ENCODE measurements at places on chromosomes 16 and 17.

GRCh38 chr16:17106243-17106791 lies 364.4 kb downstream of the XYLT1 start:
- no peak for DNase-seq

GRCh38 chr16:56935201-56935600 lies 3.3 kb downstream of the HERPUD1 start:
- no peak for DNase-seq

DNA sequence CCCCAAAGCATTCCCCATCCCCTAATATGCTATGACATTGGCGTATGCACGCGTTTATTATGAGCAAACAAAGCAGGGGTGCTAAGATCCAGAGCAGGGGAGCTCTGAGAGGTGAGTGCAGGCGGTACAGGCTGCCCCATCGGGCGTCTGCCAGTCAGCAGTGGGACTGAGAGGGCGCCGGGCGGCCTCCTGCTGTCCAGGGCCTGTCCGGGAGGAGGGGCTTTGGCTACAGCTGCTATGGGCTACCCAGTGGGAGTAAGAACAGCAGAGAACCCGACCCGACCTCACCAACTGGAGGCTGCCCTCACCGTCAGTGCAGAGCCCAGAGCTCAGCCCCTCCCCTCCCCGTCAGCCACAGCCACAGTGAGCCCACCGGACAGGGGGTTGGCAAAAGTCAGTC lies 18.5 kb upstream of the AATK start:
- no peak for DNase-seq

GRCh38 chr16:31395647-31396046 lies 2.5 kb downstream of the ITGAD start:
- DNase-seq, result no peak

- no peak for DNase-seq
Measured at GRCh38 chr16:54237-54581, 581 bp downstream of the SNRNP25 start.

DNA sequence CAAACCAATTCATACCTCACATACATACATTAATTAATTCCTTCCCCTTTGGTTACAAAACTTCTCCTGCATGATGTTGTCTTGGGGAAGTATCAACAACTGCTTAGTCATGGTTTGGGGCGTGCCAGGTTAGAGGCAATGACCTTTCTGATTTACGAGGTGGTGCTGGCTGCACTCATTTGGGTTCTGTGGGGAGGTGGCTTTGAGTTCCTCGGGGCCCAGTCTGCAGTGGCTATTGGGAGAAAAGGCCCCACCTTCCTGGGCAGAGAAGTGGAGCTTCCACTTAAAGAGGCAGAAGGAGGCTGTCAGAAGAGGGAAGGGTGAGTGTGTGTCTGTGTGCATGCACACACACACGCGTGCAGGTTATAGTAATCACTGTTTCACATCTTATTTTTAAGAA lies 10.2 kb upstream of the ETV4 start:
- DNase-seq, result no peak

DNA sequence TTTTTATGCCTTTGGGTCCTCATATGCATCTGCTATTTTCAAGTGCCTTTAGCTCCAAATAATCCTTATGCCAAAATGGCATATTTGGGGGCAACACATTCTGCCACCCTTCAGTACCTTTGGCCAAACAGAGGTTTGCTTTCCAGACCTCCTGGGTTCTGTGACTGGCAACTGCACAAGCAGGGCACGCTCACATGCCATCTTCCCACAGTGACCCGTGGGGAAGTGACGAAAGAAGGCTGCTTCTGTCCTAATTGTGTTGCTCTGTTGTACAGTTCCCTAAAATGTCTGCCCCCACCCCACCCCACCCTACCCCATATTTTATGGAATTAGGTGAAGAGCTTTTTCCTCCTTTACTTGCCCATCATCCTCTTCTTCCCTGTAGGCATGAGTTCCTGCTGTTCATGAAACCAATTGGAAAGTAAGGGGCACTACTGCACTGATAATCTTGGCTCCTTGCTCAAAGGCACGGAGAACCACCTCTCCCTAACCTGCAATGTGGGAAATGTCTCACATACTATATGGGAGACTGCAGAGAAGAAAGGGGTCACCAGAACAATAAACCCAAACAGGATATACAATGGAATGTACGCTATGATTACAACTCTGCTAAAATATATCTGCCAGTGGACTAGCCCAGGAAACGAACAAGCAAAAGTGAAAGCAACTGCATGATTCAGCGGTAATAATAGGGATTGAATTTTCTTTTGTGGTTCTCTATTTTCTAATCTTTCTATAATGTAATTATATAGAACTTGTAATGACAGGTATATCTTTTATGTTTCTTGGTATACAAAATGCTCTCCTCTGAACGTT lies 3.3 kb upstream of the SLFN12L start:
- DNase-seq, result no peak

GRCh38 chr17:76700617-76701470 lies 9.9 kb downstream of the MXRA7 start:
- no peak for DNase-seq

DNA sequence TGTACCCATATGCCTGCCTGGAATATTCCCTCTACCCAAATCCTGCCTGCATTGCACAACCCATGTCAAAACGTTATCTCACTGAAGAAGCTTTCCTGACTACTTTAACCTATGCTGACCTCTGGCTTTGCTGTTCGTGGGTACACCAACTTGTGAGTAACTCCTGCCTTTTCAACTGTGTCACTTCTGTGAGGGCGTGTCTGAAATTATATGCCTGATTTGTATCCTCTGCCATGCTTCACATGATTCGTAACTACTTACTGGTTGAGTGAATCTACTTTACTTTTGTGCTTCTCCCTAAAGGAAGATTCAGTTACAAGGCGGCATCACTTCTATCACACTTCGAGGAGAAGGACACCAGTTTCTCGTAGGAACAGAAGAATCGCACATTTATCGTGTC lies 33.3 kb upstream of the USP43 start:
- no peak for DNase-seq

GRCh38 chr17:74824961-74825627 lies 34.6 kb downstream of the GRIN2C start:
- no peak for DNase-seq

DNA sequence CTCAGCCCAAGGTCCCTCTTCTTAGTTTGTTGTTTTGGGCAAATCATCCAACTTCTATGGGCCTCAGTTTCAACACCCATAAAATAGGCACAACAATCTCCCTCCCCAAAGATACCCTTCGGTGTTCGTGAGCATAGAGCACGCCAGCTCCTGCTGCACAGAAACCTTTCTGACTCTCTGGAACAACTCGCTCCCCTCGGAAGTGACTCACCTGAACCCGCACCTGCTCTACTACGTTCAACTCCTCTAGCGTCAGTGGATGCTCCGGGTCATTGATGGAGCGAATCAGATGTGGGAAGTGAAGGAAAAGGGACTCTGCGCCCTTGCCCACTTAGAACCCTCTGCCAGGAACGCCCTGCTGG lies 445 bp downstream of the CIAO2B start:
- no peak for DNase-seq

GRCh38 chr17:52899235-52899634 lies 740.7 kb upstream of the CA10 start:
- DNase-seq, result no peak

GRCh38 chr16:10181196-10182162 lies 749 bp downstream of the GRIN2A start:
- DNase-seq, result no peak

GRCh38 chr16:89917773-89918452 lies 749 bp upstream of the MC1R start:
- no peak for DNase-seq

- DNase-seq, result no peak
Measured at GRCh38 chr17:3836551-3836950, 9.5 kb downstream of the NCBP3 start.

GRCh38 chr17:7001318-7001961 lies 5.6 kb downstream of the ALOX12 start:
- DNase-seq, result no peak

DNA sequence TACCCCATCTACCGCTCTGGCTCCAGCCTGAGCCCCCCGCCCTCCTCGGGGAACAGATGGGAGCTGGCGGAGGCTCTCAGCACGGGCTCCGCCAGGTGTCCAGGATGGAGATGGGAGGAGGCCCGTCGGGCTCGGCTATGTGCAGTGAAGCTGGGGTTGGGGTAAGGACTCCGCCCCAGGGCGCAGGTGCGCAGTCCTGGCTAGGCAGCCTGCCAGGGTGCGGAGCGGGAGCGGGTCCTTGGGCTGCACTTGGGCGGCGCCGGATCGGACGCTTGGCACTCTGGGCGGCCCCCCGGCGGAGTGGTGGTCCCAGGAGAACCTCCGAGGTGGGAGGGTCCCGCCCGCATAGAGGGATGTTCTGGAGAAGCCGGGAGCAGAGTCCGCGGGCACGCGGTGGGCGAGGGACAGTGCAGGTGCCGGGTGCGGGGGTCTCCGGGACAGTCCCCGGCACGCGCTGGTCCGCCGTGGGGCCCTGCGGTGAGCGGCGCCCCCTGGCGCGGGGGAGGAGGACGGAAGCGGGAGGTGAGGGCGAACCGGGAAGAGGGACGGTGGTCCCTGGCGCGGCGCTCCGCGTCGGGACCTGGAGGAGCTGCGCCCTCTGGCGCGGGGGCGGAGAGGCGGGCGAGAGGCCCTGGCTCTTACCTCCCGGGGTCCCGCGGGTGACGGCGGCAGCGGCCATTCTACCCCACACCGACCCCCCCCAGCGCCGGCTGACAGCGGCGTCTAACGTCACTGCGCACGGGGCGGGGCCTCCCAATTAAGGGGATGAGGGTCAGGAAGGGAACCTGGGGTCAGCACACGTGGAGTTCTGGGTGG lies at the start of gene CAMTA2:
Gene CAMTA2, minus strand, starts transcription at position 725 of the 816 bp plus-strand sequence. CDS start 1,453 bp downstream, outside the sequence.
- DNase-seq, result no peak

DNA sequence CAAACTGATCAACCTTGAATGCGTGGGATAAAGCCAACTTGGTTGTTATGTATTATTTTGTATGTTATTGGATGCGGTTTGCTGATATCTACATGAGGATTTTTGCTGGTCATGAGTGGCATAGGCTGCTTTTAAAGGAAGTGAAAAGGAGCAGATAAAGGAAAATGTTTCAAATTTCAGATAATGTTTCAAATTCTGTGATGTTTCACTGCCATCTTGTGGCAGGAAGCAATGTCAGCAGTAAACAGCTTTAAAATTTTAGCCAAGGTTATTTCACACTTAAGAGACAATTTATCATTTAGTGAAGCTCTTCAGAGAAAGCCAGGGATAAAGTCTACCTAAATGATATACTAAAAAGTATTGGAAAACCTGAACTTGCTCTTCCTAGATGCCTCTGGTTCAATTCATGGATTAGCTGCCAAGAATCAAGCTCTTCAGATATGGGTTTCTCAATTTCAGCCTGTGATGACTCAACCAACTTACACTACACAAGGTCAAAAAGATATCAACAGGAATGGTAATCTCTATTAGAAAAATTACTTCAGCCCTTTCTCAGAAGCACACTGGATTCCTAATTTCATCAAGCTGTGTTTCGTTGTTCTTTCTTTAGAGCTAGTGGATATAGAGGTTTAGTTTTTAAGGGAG lies 136.0 kb upstream of the C17orf78 start:
- DNase-seq, result no peak

- no peak for DNase-seq
Measured at GRCh38 chr16:14062261-14062660, 8.9 kb upstream of the MRTFB start.

GRCh38 chr16:54174201-54174600 lies 112.4 kb downstream of the IRX3 start:
- no peak for DNase-seq

DNA sequence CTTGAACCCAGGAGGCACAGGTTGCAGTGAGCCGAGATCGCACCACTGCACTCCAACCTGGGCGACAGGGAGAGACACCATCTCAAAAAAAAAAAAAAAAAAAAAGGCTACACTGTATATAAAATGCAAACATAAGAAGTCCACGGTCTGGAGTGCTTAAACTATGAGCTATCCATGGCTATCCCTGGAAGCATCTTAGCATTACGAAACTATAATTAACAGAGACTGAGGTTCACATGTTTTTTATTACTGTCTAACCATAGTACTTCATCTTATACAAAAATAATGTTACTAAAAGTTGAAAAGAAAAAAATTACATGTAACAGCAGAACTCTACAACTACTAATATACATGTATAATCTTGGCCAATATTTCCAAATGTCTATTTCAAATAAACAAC lies 32.8 kb downstream of the HELZ start:
- DNase-seq, result no peak

GRCh38 chr17:78219396-78220150 lies 5.5 kb downstream of the BIRC5 start:
- no peak for DNase-seq

DNA sequence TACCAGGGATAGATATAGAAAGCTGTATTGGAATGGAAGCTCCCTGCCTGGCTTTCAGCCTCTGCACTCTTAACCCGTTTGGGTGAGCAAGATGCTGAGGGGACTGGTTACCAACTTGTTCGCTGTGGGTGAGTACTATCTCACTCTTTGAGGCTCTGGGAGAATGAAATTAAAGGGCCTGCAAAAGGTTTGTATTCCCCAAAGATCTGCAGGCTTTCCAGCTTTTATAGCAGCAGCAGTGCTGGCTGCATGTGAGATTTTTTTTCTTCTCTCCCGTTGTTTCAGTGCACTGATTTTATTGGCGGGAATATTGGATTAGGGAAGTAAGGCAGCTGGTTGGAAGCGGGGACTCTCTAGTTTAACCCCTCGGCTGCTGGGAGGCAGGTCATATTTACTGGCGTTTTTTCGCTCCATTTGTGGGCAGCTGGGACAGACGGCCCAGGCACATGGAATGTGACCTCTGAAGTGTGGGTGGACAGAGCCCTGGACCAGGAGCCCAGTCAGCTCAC lies 30.9 kb downstream of the C17orf75 start:
- no peak for DNase-seq

- DNase-seq, result no peak
Measured at GRCh38 chr16:84884596-84885341, 65.0 kb downstream of the CRISPLD2 start.

GRCh38 chr17:71417142-71417541 lies 703.7 kb upstream of the SOX9 start:
- no peak for DNase-seq

- DNase-seq, result no peak
Measured at GRCh38 chr17:13240851-13241250, 223.0 kb upstream of the ELAC2 start.

- DNase-seq, result no peak
Measured at GRCh38 chr16:68128577-68129305, 43.6 kb downstream of the NFATC3 start.

All from cortex of kidney (tissue), 1 donor.